Immature natural killer cell (primary cell): ENCODE measurements at places on chromosomes 12 and 14.

DNA sequence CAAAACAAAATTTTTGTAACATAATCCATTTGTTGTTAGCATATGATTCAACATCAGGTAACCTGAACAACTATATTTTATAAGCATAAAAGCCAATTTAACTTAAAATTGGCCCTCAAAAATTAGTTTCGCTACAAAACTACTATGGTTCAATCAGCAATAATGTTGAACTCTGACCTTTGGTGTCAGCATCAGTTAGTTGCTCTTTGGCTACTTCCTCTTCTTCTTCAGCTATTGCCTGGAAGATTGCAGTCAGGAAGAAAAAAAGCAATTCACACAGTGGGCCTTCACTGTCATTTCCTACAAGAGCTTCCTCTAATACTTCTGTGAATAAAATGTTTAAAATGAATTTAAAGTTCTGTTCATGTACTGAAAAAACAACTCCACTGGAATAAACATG lies 78.2 kb upstream of the CFL2 start:
- no peak for DNase-seq
- H3K27ac ChIP-seq, result no peak overlapping the region
- peaks cover 6% of the 10 kb centered on the region for H3K4me1 ChIP-seq
- H3K36me3 ChIP-seq, result peaks cover 18% of the 10 kb centered on the region
- H3K4me3 ChIP-seq, result no peak overlapping the region
- H3K27me3 ChIP-seq, result no peaks in the 10 kb centered on the region

DNA sequence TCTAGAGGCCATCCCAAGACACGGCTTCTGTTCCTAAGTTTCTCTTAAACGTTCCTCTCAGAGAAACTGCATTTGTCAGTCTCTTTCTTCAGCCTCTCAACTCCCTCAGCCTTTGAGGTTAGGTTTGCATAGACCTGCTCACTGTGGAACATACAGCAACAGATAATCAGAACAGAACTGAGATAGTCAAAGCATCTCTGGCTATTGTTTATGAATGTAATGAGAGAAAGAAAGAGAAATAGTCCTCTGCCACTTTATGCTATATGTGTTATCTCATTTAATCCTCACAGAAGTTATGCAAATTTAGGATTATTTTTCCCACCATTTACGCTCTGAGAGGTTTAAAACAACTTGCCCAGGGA lies 190.6 kb downstream of the PHLDA1 start:
- no peak overlapping the region for H3K4me3 ChIP-seq
- H3K4me1 ChIP-seq, result no peaks in the 10 kb centered on the region
- H3K27ac ChIP-seq, result no peak overlapping the region
- no peak for DNase-seq
- H3K27me3 ChIP-seq, result peaks cover 7% of the 10 kb centered on the region

GRCh38 chr12:79252358-79253075 lies 387.9 kb downstream of the SYT1 start:
- H3K27ac ChIP-seq, result no peak overlapping the region
- peaks cover 2% of the 10 kb centered on the region for H3K27me3 ChIP-seq
- no peak overlapping the region for H3K4me3 ChIP-seq
- no peaks in the 10 kb centered on the region for H3K4me1 ChIP-seq
- DNase-seq, result no peak

DNA sequence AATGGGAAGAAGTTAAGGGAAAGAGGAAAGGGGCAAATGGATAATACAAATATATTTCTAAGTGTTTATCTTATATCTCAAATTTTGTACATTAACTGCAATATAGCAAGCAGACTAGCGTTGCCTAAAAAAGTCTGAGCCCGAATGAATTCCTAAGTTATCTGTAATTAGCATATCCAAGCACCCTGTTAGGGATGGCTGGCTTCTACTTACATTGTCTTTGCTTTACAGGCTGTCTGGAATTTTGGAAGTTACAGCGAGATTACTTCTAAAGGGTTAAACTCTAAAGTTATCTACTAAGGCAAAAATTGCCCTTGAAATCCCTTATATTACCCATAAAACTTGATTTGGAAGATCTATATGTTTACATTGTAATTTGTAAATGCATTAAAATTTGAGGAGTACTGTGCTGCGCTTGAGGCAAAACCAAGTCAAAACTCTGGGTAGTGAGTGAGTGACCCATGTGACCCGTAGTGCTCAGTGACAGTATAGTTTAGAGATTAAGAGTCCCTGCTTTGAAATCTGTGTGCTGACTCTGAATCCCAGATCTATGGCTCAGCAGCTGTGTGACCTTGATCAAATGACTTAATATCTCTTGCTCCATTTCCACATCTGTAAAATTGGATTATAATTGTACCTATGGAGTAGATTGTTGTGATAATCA lies 17.3 kb upstream of the LIN7A start:
- H3K4me3 ChIP-seq, result no peak overlapping the region
- H3K4me1 ChIP-seq, result no peaks in the 10 kb centered on the region
- no peak overlapping the region for H3K27ac ChIP-seq

GRCh38 chr12:53217931-53218307 lies 10.9 kb upstream of the ITGB7 start:
- DNase-seq, result no peak
- H3K4me3 ChIP-seq, result peak overlapping the region; percentile 84
- peaks cover 75% of the 10 kb centered on the region for H3K4me1 ChIP-seq
- H3K27me3 ChIP-seq, result peaks cover 24% of the 10 kb centered on the region

DNA sequence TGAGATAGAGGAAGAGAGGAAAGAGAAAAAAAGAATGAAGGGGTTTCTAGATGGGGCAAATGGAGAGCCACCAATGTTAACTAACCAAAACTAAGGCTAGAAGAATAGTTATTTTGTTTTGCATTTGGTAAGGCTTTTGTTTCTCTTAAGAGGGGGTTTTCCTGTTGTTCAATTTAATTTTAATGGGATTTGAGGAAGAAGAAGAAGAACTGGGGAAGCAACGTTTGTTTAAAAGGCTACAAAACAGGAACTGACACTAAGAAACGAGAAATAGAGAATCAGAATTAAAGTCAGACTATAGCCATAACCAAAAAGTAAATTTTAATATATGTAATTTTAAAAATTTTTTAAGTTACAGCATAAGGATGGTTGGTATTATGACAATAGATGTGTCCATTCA lies 13.7 kb downstream of the TXNDC16 start:
- peaks cover 10% of the 10 kb centered on the region for H3K36me3 ChIP-seq
- no peak for DNase-seq
- no peak overlapping the region for H3K4me3 ChIP-seq
- no peak overlapping the region for H3K27ac ChIP-seq

DNA sequence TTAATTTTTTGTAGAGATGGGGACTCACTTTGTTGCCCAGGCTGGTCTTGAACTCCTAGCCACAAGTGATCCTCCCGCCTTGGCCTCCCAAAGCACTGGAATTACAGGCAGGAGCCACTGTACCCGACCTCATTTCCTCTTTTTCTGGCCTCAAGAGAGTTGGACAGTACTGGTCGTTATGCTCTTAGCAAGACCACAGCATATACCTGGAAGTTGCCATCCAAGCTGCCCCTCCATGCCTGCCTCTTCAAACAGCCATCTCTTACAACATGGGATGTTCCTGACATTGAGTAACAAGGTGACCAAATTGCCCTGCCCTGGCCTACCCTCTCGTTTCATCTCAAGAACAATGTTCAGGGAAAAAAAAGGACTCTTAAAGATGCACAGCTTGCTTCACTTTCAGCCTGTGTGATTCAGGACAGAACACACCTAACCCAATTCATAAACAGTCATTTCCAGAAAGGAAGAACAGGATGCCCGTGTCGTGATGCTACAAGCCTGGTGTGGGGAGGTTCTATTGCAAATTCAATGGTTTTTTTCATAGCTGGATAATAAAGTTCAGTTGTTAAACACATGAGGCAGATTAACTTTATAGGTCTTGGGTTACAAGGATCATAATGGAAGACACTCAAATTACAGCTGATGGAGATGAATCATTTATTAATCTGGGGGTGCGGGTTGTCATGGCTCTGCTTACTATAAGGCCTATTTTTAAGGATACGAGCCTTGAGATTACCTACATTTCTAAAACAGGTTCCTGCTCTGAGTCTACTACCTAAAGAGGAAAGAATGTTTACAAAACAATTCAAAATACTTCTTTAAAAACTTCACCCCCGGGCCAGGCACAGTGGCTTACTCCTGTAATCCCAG lies 11.9 kb downstream of the GLTP start:
- DNase-seq, result no peak
- no peaks in the 10 kb centered on the region for H3K27me3 ChIP-seq
- peaks cover 53% of the 10 kb centered on the region for H3K4me1 ChIP-seq
- peak overlapping the region; percentile 55 for H3K27ac ChIP-seq
- peaks cover 8% of the 10 kb centered on the region for H3K36me3 ChIP-seq

GRCh38 chr12:22541496-22542155 lies 2.7 kb downstream of the C2CD5 start:
- H3K4me3 ChIP-seq, result peak overlapping the region; percentile 29
- DNase-seq, result no peak
- no peak overlapping the region for H3K27ac ChIP-seq
- H3K27me3 ChIP-seq, result peaks cover 9% of the 10 kb centered on the region

- H3K27me3 ChIP-seq, result no peaks in the 10 kb centered on the region
- peak; percentile 86 for DNase-seq
- peak overlapping the region; percentile 92 for H3K27ac ChIP-seq
- peak overlapping the region; percentile 13 for H3K4me3 ChIP-seq
- H3K4me1 ChIP-seq, result peaks cover 45% of the 10 kb centered on the region
These were observed 12.3 kb upstream of the KRT74 start for GRCh38 chr12:52585946-52586345.

DNA sequence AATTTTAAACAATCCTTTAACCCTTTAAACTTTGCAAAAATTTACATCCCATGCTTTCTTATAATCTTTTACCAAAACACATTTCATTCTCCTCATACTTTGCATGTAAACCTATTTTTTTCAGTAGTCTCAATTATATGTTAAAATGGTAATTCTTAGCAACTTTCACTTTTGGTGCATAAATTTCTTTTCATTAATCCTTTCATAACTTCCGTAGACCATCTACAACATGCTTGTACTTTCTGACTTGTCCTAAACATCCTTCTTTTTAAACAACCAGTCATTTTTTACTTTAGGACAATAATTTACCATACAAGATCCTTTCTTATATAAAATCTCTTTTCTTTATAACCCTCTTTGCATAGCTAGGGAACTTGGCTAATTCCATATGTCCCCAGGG lies 19.5 kb downstream of the CCDC91 start:
- H3K27me3 ChIP-seq, result peaks cover 2% of the 10 kb centered on the region
- H3K4me1 ChIP-seq, result peaks cover 22% of the 10 kb centered on the region
- no peak overlapping the region for H3K4me3 ChIP-seq
- H3K27ac ChIP-seq, result no peak overlapping the region

DNA sequence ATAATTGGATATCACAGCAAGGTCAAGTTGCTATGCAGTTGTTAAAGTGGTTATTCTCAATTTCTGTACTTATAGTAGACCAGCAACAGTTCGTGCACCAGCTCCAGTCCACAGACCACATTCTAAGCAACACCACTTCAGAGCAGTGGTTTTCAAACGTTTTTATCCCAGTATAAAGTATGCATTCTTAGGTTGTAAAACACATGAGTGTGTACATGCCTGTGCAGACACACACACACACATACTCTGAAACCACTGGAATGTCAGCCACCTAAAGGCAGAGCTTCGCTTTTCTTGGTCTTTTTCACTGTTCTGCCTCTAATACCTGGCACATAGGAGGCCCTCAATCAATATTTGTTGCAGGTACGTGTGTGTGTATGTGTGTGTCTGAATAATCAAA lies 22.2 kb upstream of the C12orf71 start:
- no peak overlapping the region for H3K4me3 ChIP-seq
- H3K4me1 ChIP-seq, result no peaks in the 10 kb centered on the region
- no peak for DNase-seq
- no peak overlapping the region for H3K27ac ChIP-seq
- H3K27me3 ChIP-seq, result no peaks in the 10 kb centered on the region

GRCh38 chr14:34212172-34212929 lies 249.7 kb downstream of the SPTSSA start:
- no peaks in the 10 kb centered on the region for H3K36me3 ChIP-seq
- no peaks in the 10 kb centered on the region for H3K4me1 ChIP-seq
- peaks cover 1% of the 10 kb centered on the region for H3K27me3 ChIP-seq
- DNase-seq, result no peak
- no peak overlapping the region for H3K27ac ChIP-seq
- no peak overlapping the region for H3K4me3 ChIP-seq

- no peaks in the 10 kb centered on the region for H3K4me1 ChIP-seq
- no peak overlapping the region for H3K27ac ChIP-seq
- no peak overlapping the region for H3K4me3 ChIP-seq
- no peak for DNase-seq
These were observed 1.4 kb downstream of the RNASE9 start for GRCh38 chr14:20559461-20559904.

DNA sequence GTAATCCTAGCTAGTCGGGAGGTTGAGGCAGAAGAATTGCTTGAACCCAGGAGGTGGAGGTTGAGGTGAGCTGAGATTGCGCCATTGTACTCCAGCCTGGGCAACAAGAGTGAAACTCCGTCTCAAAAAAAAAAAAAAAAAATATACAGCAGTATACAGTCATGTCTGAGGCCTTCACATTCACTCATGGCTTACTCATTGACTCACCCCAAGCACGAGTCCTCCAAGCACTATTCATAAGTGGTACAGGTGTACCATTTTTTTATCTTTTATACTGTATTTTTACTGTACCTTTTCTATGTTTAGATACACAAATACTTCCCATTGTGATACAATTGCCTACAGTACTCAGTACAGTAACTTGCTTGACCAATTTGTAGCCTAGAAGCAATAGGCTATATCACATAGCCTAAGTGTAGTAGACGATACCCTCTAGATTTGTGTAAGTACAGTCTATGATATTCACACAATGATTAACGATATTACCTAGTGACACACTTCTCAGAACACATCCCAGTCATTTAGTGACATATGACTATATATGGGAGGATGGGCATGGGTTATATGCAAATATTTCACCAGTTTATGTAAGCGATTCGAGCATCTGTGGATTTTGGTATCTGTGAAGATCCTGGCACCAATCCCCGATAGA lies 12.2 kb downstream of the LLPH start:
- H3K27ac ChIP-seq, result no peak overlapping the region
- no peak overlapping the region for H3K4me3 ChIP-seq
- no peak for DNase-seq
- H3K36me3 ChIP-seq, result peaks cover 9% of the 10 kb centered on the region
- peaks cover 2% of the 10 kb centered on the region for H3K27me3 ChIP-seq
- peaks cover 17% of the 10 kb centered on the region for H3K4me1 ChIP-seq

DNA sequence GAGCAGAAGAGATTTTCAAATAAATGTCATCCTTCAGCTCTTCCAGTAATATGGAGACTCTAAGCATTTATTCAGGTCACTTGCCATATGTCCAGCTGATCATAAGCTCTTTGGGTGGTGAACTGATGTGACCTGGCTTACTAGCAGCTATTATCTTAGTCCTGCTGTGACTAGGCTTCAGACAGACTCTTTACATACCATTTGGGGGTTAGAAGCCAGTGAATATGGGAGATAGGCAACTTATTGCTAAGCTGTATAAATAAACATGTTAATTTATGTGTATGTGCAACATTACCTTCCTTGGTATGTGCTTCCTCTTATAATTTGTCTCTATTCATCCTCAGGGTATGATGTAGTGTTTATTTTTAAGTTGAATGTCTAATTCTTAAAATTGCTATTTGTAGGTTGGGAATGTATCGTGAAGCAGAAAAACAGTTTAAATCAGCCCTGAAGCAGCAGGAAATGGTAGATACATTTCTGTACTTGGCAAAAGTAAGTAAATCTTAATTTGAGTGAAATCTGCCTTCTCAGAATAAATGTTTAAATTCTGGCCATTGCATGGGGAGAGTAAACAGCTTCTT lies 32.4 kb downstream of the TTC8 start:
- no peak overlapping the region for H3K27ac ChIP-seq
- DNase-seq, result no peak
- no peak overlapping the region for H3K4me3 ChIP-seq
